ENCODE measurements at places on chromosomes 6 and 20. TPM values are rescaled to one million over a fixed set of nuclear protein-coding genes. Genes with fewer than 3 reads are reported as not detected.

GJA10 gene
- total RNA-seq, result not detected

KIAA1755 gene
- 3.3 TPM for total RNA-seq

IPCEF1 gene
- 0.47 TPM for total RNA-seq

OR2H2 gene
- total RNA-seq, result not detected

CAGE1 gene
- under 0.01 TPM for total RNA-seq

HLA-DOA gene
- under 0.01 TPM for total RNA-seq

UBE2V1 gene
- 28.1 TPM for total RNA-seq

BMP7 gene
- total RNA-seq, result not detected

COL19A1 gene
- 0.16 TPM for total RNA-seq

TNNC2 gene
- total RNA-seq, result 6.7 TPM

PNLDC1 gene
- 2.0 TPM for total RNA-seq

POPDC3 gene
- 4.9 TPM for total RNA-seq

SIRPB1 gene
- total RNA-seq, result 0.17 TPM

SLC26A8 gene
- total RNA-seq, result not detected

RALY gene
- 66.4 TPM for total RNA-seq

TRAPPC3L gene
- 0.09 TPM for total RNA-seq

CD40 gene
- total RNA-seq, result 0.95 TPM

BHLHE23 gene
- total RNA-seq, result not detected

RPS6KA2 gene
- total RNA-seq, result 38.1 TPM

NDUFAF4 gene
- 6.6 TPM for total RNA-seq

PRICKLE4 gene
- not detected for total RNA-seq

CDSN gene
- total RNA-seq, result not detected

MUC21 gene
- total RNA-seq, result not detected

PAX1 gene
- not detected for total RNA-seq

ZNF831 gene
- not detected for total RNA-seq

ADGRF5 gene
- under 0.01 TPM for total RNA-seq

KCNK15 gene
- 0.47 TPM for total RNA-seq

WFDC12 gene
- total RNA-seq, result not detected

RSPO3 gene
- 0.77 TPM for total RNA-seq

DNAAF9 gene
- total RNA-seq, result 10.0 TPM

IL17F gene
- total RNA-seq, result not detected

SYNDIG1 gene
- not detected for total RNA-seq

PPIL4 gene
- total RNA-seq, result 32.5 TPM

PCED1A gene
- 17.3 TPM for total RNA-seq

ERGIC3 gene
- 670 TPM for total RNA-seq

NKX2-4 gene
- total RNA-seq, result not detected

GMPR gene
- 4.4 TPM for total RNA-seq

DUSP15 gene
- 0.26 TPM for total RNA-seq

MAP7 gene
- 2.7 TPM for total RNA-seq

TCP11 gene
- not detected for total RNA-seq

ZNF341 gene
- 0.95 TPM for total RNA-seq

GABRR2 gene
- 0.16 TPM for total RNA-seq

PEX7 gene
- 9.8 TPM for total RNA-seq

PLA2G7 gene
- not detected for total RNA-seq

MYMX gene
- total RNA-seq, result not detected

TRIM31 gene
- total RNA-seq, result not detected

GLP1R gene
- not detected for total RNA-seq

KIAA1586 gene
- 11.4 TPM for total RNA-seq

C2 gene
- 2.0 TPM for total RNA-seq

BANF2 gene
- total RNA-seq, result not detected

ANKS1A gene
- 5.7 TPM for total RNA-seq

REPS1 gene
- total RNA-seq, result 22.1 TPM

ADGRF1 gene
- not detected for total RNA-seq
